ENCODE measurements at places on chromosomes 12 and 14. TPM values are rescaled to one million over a fixed set of nuclear protein-coding genes. Genes with fewer than 3 reads are reported as not detected.

The CLEC12A gene
- total RNA-seq: 0.60 TPM

DNA sequence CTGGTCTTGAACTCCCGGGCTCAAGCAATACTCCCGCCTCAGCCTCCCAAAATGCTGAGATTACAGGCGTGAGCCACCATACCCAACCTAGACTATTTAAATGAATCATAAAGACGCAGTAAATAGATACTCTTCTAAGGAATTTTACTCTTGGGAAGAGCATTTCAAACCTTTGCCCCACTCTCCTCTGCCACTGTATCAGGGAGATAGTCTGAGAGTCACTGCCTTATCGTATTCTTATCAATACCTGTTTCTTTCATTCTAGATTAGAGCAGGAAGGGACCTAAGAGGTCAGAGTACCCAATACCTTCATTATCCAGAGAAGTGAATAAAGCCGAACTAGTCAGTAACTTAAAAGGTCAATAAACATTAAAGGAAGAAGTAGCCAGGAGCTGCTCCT lies 15.8 kb downstream of the GXYLT1 start:
- H3K27ac ChIP-seq: no peak overlapping the region
- H3K36me3 ChIP-seq: no peaks in the 10 kb centered on the region
- peaks cover 7% of the 10 kb centered on the region for H3K4me1 ChIP-seq
- no peak for DNase-seq
- no peak overlapping the region for H3K4me3 ChIP-seq

The CNTN1 gene
- total RNA-seq: not detected

The TSPAN8 gene
- not detected for total RNA-seq

The NEUROD4 gene
- not detected for total RNA-seq

DNA sequence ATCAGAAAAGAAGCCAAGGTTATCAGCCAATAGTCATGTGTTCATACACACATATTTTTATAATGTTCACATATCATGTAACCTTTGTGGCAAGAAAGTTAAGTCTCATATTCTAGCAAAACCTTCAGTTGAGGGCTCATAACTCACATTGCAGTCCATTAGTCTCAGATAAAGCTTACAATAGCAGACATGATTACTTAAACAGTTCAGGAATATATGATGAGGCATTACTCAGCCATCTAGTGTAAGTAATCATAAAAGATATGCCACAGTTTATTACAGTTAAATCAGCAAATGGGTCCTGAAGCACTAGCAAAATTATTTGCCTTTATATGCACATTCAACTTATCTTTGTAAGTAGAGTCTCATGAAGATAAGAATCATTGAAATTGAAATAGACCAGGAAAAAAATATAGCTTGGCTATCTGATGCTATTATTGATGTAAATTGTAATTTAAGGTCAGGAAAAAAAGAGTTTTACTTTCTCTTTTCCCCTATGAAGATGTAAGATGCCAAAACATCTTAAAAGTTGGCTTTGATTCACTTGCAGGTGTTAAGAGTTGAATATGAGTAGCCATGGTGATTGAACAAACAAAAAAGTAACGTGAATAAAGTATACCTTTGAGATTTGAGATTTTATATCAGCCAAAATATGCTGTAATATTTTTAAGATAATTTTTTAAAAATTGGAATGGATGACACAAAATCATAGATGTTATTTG lies 537.0 kb downstream of the SLC6A15 start:
- H3K4me3 ChIP-seq: no peak overlapping the region
- no peak for DNase-seq
- no peak overlapping the region for H3K27ac ChIP-seq
- no peaks in the 10 kb centered on the region for H3K27me3 ChIP-seq
- no peaks in the 10 kb centered on the region for H3K4me1 ChIP-seq

The CEBPE gene
- total RNA-seq: 0.25 TPM

The GLTP gene
- total RNA-seq: 23.8 TPM

- no peaks in the 10 kb centered on the region for H3K4me1 ChIP-seq
- no peak for DNase-seq
- no peaks in the 10 kb centered on the region for H3K27me3 ChIP-seq
- no peak overlapping the region for H3K27ac ChIP-seq
- no peak overlapping the region for H3K4me3 ChIP-seq
These were observed 31.3 kb upstream of the VSX2 start for GRCh38 chr14:74207943-74208342.

The TSPAN9 gene
- 0.28 TPM for total RNA-seq

DNA sequence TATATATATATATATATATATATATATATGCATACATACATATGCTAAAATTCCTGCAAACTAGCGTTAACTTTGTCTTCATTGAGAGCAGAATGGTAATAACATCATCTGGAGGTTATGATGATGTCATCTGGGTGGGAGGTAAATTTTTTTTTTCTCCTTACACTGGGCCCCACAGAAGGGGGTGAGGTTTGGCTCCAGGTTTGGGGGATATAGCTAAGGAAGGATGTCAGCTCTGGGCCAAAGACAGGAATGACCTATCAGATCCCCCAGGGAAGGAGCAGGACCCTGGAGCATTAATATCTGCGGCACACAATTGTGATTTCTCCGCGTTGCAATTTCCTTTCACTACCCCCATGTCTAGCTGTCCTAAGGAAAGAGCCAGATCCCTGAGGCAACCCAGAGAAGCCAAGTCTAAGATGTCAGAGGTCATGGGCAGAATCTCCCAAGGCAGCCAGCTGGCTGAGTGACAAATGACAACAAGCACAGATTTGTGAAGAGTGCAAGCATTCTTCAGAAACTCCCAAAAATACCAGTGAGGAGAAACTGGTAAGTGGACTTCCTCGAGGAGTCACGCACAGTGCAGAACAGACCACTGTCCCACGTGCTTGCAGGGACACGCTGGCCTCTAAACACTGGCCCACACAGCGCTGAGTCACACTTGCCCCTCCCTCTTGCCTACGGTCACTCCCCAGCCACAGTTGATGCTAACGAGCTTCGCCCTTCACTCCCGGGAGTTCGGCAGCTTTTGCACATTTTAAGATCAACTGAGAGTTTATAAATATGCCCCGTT lies 9.9 kb downstream of the UBC start:
- H3K4me3 ChIP-seq: no peak overlapping the region
- DNase-seq: no peak
- no peak overlapping the region for H3K27ac ChIP-seq
- peaks cover 4% of the 10 kb centered on the region for H3K27me3 ChIP-seq
- H3K36me3 ChIP-seq: no peaks in the 10 kb centered on the region

The TOMM20L gene
- not detected for total RNA-seq

GRCh38 chr14:32200368-32201192 lies 1.3 kb upstream of the RNU6-7 start:
- peak overlapping the region; percentile 77 for H3K4me3 ChIP-seq
- H3K27me3 ChIP-seq: peaks cover 9% of the 10 kb centered on the region
- no peak overlapping the region for H3K27ac ChIP-seq
- DNase-seq: no peak

The AICDA gene
- not detected for total RNA-seq

The PSMA3 gene
- 243 TPM for total RNA-seq

The MDGA2 gene
- not detected for total RNA-seq

Measured in activated CD4-positive, alpha-beta memory T cell treated with anti-CD3 and anti-CD28 coated beads, Interleukin-2, amount 10 ng/mL, durations not matched to agents 7 days and 5 days (primary cell).